Mammary microvascular endothelial cell (primary cell): ENCODE measurements at places on chromosomes 13 and 19. TPM values are rescaled to one million over a fixed set of nuclear protein-coding genes. Genes with fewer than 3 reads are reported as not detected.

Gene CALR3
- total RNA-seq: not detected in 2 replicates

Gene CGB5
- total RNA-seq: not detected in 2 replicates

Gene SCAF1
- 33.2 and 36.7 TPM in 2 replicates for total RNA-seq

Gene MISP3
- 0.05 and 1.00 TPM in 2 replicates for total RNA-seq

Gene ZNF667
- 0.67 and 0.94 TPM in 2 replicates for total RNA-seq
